ENCODE measurements at places on chromosomes 5 and 9.

DNA sequence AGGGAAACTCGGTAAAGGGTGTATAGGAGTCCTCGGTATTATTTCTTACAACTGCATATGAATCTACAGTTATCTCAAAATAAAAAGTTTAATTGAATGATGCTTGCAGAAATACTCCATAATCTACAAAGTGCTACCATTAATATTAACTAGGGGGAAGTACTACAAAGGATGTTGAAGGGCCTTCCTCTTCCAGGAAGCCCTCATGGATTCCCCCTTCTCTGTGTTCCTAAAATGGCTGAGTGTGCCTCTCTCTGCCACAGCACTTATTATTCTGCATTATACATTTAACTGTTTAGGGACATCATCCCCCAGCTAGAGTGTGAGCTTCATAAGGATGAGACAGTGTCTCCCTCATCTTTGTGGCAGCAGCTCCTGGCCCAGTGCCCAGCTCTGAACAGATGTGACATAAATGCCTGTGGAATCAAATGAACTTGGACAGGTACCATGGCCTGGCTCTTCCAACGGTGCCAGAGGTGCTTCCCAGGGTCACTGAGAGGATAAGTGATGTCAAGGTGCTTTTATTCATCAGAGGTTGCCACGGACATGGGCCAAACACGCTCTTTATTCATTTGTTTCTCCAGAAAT lies 99.5 kb downstream of the PAX5 start:
- DNase-seq, result no peak

GRCh38 chr9:108411632-108412031 lies 444.2 kb downstream of the ACTL7B start:
- DNase-seq, result no peak

DNA sequence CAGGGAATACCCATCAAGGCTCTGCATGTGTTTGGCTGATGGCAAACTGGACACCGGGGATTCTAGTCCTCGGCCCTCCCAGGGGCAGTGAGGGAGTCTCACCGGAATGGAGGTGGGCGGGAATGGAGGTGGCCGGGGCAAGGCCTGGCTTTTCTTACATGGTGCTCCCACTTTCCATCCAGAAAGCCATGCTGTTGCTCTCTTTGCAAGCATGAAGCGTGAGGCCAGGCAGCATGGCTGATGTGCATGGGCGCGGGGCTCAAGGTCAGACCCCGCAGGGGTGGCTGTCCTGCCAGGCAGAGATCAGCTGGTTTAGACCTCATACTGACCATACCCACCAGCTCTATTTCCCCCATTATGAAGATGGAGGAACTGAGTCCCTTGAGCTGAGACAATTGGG lies 108.0 kb upstream of the PHYKPL start:
- no peak for DNase-seq

GRCh38 chr9:114348261-114348905 lies 18.7 kb downstream of the ORM2 start:
- DNase-seq, result no peak

GRCh38 chr9:111833941-111834340 lies 39.2 kb upstream of the SHOC1 start:
- DNase-seq, result no peak

Measured in stimulated activated CD8-positive, alpha-beta memory T cell treated with anti-CD3 and anti-CD28 coated beads, Interleukin-4, amount 100 ng/mL, for 48 hours (primary cell).